Activated CD8-positive, alpha-beta T cell treated with anti-CD3 and anti-CD28 coated beads, Interleukin-2, amount 10 ng/mL, durations not matched to agents 7 days and 5 days (primary cell): ENCODE measurements at places on chromosomes 11 and 22. TPM values are rescaled to one million over a fixed set of nuclear protein-coding genes. Genes with fewer than 3 reads are reported as not detected.
A peak's percentile ranks its signal among the peaks of the same experiment; 100 is the strongest.

- no peaks in the 10 kb centered on the region for H3K4me1 ChIP-seq
- H3K4me3 ChIP-seq = no peak overlapping the region
- no peak overlapping the region for H3K27ac ChIP-seq
- H3K36me3 ChIP-seq = no peaks in the 10 kb centered on the region
- H3K27me3 ChIP-seq = peaks cover 31% of the 10 kb centered on the region
- no peak for DNase-seq
Observed at GRCh38 chr11:75740681-75741080, 23.0 kb downstream of the MOGAT2 start.

The PNPLA5 gene
- total RNA-seq = not detected

GRCh38 chr11:134272381-134273316 is 3.5 kb upstream of the GLB1L3 start:
- H3K27ac ChIP-seq = no peak overlapping the region
- H3K36me3 ChIP-seq = peaks cover 3% of the 10 kb centered on the region
- peaks cover 62% of the 10 kb centered on the region for H3K4me1 ChIP-seq
- no peak overlapping the region for H3K4me3 ChIP-seq
- H3K27me3 ChIP-seq = peaks cover 3% of the 10 kb centered on the region

DNA sequence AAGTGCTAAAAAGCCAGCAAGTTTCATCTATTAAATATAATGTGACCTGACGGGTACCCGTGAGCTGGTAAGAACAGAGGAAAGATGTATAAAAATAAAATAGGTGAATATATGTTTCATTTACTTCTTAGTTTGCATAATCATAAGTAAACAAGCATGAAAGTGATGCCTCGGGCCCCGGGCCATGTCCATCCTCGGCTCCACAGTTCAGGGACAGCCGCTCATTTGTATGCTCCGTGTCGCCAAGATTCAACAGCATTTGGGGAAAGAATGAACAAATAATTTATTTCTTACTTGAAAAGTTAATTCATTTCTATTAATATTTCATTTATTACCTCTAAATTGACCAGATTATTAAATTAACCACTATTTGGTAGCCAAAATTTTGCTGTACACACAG is 251.8 kb downstream of the NTM start:
- no peak overlapping the region for H3K27ac ChIP-seq
- H3K4me3 ChIP-seq = no peak overlapping the region
- H3K27me3 ChIP-seq = peaks cover 8% of the 10 kb centered on the region
- DNase-seq = no peak

DNA sequence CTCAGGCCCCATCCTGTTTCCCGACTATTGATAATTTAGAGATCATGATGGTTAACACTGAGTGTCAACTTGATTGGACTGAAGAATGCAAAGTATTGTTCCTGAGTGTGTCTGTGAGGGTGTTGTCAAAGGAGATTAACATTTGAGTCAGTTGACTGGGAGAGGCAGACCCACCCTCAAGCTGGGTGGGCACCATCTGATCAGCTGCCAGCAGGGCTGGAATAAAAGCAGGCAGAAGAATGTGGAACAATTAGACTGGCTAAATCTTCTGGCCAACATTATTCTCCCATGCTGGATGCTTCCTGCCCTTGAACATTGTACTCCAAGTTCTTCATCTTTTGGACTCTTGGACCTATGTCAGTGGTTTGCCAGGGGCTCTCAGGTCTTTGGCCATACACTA is 1170.0 kb upstream of the CNTN5 start:
- no peak for DNase-seq
- no peaks in the 10 kb centered on the region for H3K36me3 ChIP-seq
- no peak overlapping the region for H3K4me3 ChIP-seq
- H3K27ac ChIP-seq = no peak overlapping the region
- no peaks in the 10 kb centered on the region for H3K27me3 ChIP-seq

- H3K27me3 ChIP-seq = no peaks in the 10 kb centered on the region
- H3K36me3 ChIP-seq = no peaks in the 10 kb centered on the region
Observed at GRCh38 chr11:134050541-134051383, 18.1 kb upstream of the JAM3 start.

The SPECC1L gene
- 59.7 TPM for total RNA-seq

The PLCB3 gene
- total RNA-seq = 19.7 TPM

DNA sequence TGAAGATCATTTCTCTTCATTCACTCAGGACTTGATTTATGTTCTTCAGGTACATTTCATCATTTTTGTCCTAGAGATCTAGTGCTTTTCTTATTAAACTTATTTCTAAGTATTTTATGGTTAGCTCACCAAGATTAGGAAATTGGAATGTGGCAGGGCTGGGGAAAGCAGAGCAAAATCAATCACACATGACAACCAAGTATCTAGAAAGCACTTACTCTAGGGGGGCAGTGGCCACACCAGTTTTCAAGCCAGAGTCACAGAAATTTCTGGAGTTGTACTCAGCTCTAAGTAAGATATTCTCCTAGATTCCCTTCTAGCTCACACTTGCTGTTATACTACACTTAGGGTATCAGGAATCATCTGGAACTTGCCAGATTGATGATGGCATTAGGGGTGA is 33.3 kb upstream of the MYEOV start:
- no peaks in the 10 kb centered on the region for H3K36me3 ChIP-seq
- H3K27me3 ChIP-seq = peaks cover 10% of the 10 kb centered on the region
- H3K27ac ChIP-seq = no peak overlapping the region
- no peak overlapping the region for H3K4me3 ChIP-seq
- DNase-seq = no peak

The DNHD1 gene
- 18.5 TPM for total RNA-seq

The BIRC3 gene
- 14.5 TPM for total RNA-seq

DNA sequence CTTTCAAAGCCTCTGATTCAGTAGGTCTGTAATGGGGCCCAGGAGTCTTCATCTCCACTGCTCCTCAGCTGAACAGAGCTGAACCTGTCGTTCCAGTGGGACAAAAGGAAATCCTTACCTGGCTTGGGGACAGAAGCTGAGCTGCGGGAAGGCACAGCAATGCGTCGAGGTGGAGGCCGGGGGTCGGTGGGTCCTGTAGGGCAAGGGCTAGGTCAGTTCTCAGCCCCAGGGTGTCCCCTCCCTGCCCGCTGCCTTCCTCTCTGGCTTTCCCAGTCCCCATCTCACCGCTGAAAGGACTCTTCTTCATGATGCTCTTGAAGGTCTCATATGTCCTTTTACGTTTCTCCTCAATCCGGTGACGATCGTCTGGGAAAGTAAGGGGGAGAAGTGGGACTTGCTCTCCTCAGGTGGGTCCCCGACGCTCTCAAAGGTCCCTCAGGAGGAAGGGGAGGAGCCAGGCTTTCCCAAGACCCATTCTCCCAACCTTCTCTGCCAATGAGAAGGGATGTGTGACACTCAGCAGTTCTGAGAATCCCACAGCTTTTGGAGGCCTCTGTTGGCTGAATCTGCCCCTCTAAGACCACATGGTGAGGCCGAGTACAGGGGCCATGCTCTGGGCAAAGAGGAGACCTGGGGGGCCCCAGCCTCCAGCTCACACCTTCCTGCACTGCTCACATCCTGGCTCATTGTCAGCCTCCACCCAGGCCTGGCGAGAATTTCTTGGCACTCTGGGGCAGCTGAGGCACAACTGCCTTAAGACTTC is 7.0 kb downstream of the RELA start:
- peaks cover 81% of the 10 kb centered on the region for H3K36me3 ChIP-seq
- peaks cover 56% of the 10 kb centered on the region for H3K4me1 ChIP-seq
- no peak overlapping the region for H3K4me3 ChIP-seq

DNA sequence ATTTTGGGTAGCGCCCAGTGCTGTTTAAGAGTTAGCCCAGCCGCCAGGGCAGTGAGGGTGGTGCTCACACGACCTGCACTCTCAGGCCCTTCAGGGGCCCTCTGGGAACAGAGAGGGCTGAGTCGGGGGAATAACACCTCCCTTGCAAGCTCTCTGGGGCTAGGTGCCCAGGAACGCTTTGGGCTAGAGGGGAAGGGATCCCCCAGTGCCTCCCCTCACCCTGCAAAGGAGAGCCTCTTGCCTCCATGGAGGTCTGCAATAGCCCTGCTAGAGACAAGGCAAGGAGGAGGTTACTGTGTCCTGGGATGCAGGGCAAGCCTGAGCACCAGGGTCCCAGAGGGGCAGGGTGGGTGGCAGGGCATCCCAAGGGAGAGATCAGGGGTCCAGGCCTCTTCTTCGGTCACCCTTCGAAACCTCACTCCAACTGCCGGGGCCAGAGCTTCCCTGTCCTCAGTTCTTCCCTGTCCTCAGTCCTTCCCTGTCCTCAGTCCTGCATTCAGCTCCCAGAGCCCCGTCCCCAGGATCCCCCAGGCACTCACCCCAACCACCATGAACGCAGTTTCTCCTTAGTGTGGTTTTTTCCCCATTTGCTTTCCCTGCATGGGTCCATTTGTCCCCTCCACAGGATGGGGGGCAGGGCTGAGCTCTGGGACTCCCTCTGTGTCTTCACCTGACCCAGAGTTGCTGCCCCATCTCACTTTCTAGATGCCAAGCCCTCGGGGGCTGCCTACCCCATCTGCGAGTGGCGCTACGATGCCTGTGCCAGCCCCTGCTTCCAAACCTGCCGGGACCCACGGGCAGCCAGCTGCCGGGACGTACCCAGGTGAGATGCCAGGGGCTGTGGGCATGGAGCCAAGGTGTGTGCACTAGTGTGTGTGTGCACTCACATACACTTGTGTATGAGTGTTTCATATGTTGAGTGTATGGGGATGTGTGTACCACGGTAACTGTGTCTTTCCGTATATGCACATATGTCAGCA is 60.8 kb downstream of the OTOG start:
- DNase-seq = peak; percentile 13
- H3K27ac ChIP-seq = no peak overlapping the region
- no peaks in the 10 kb centered on the region for H3K27me3 ChIP-seq

DNA sequence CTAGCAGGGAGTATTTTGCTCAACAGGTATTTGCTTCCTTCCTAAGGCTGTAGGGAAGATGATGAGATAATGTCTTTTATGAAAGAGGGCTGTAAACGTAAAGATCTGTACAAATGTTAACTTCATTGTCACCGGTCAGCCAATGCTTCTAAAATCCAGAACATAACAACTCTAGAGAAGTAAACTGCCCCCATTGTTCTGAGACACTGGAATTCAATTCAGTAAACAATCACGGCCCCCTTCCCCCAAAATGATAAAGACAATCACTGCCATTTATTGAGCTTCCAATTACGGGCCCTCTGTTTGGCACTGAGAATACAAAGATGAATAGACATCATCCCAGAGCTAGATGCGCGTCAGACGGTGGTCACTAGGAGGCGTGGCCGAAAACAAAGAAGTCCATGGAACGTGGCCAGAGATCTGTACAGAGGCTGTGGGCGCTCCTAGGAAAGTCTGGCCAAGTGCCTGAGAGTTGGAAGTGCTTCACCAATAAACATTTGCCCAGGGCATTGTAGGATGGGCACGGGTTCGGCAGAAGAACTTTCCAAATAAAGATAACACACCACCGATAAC is 576 bp downstream of the TMEM258 start:
- H3K27me3 ChIP-seq = no peaks in the 10 kb centered on the region
- peak overlapping the region; percentile 100 for H3K27ac ChIP-seq

The GNAZ gene
- total RNA-seq = 0.26 TPM

- peaks cover 9% of the 10 kb centered on the region for H3K27me3 ChIP-seq
- H3K27ac ChIP-seq = no peak overlapping the region
- H3K4me1 ChIP-seq = no peaks in the 10 kb centered on the region
- H3K4me3 ChIP-seq = no peak overlapping the region
- no peaks in the 10 kb centered on the region for H3K36me3 ChIP-seq
- DNase-seq = no peak
Observed at GRCh38 chr11:130778705-130779104, 137.6 kb downstream of the SNX19 start.

DNA sequence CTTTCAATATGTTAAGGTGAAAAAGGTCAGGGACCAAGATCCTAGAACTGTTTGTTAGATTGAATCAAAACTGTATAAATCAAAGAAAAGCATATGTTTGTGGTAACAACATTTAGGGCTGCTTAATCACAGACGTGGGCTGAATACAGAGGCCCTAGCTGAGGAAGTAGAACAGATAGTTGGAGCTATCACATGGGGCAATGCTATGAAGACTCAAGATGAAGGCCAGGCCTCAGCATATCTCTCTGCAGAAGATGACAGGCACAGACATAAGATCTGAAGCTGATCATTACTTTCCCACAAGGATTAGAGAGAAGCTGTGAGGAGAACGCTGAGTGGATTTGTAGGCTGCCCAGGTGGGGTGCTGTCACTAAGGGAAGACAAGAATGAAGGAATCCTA is 158.6 kb upstream of the CARD18 start:
- DNase-seq = no peak
- H3K27ac ChIP-seq = no peak overlapping the region
- no peaks in the 10 kb centered on the region for H3K36me3 ChIP-seq
- H3K4me3 ChIP-seq = no peak overlapping the region

The HOATZ gene
- total RNA-seq = not detected

DNA sequence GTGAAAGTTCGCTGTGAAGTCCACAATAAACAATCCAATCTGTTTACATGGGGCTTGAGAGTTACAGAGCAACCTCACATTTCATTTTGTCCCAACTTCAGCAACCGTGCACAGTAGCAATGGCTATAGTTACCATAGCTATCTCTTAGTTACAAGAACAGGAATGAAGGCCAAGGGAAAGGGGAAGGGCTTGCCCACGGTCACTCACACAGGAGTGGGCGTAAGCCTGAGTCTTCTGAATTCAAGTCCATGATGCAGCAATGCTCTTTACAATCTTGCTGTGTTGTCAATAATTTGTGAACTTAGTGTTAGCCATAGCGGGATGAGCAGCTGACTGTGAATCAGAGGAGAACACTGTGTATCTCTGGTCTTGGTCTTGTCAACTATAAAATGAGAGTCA is 102.9 kb downstream of the ADAMTS15 start:
- no peak overlapping the region for H3K4me3 ChIP-seq
- no peak overlapping the region for H3K27ac ChIP-seq
- peaks cover 4% of the 10 kb centered on the region for H3K27me3 ChIP-seq
- DNase-seq = no peak

GRCh38 chr11:85939099-85940015 is 84.2 kb downstream of the CCDC83 start:
- no peak for DNase-seq
- no peaks in the 10 kb centered on the region for H3K27me3 ChIP-seq
- H3K4me3 ChIP-seq = no peak overlapping the region
- no peak overlapping the region for H3K27ac ChIP-seq

DNA sequence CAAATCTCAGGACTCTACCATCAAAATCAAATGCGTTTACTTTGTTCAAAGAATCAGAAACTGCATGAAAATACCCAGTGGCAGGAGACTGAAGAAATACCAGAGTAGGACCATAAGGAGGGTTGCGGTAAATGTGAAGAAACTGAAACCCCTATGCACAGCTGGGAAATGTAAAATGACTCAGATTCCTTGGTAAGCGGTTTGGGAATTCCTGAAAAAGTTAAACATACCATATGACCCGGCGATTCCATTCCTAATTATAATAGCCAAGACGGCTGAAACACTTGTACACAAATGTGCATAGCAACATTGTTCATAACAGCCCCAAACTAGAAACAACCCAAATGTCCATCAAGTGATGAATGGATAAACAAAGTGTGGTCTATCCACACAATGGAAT is 114.1 kb upstream of the GRAMD1B start:
- H3K4me1 ChIP-seq = no peaks in the 10 kb centered on the region
- no peak for DNase-seq
- no peak overlapping the region for H3K4me3 ChIP-seq
- no peaks in the 10 kb centered on the region for H3K36me3 ChIP-seq
- peaks cover 27% of the 10 kb centered on the region for H3K27me3 ChIP-seq
- no peak overlapping the region for H3K27ac ChIP-seq
